CD4-positive, alpha-beta memory T cell (primary cell): ENCODE measurements at places on chromosomes 11 and 22.
A peak's percentile ranks its signal among the peaks of the same experiment; 100 is the strongest.

DNA sequence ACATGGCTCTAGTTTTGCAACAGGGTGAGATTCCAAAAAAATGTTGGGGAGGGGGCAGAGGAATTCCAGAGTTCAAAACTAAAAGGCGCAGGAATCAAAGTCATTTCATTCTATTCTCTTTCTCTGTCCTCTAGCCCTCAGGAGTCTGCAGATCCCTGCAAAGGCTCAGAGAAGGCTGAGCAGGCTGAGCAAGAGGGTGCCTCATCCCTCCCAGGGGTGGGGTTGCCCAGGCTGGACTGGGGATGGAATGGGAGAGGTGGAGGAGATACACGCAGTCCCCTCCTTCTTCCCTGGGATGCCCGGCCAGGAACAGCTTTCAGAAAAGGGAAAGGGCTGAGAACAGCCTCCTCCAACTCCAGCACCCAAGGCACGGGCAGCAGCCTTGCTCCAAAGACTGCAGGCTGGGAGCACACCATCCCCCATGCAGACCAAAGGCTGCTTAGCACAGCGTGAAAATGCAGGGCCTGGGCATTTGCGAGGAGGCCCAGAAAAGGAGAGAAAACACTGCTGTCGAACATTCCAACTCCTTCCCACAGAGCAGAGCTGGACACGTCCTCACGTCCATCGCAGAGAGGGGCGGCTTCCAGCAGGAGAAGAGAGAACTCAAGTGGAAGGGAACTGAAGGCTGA is 51.8 kb downstream of the MN1 start:
- DNase-seq = no peak
- H3K27me3 ChIP-seq = no peaks in the 10 kb centered on the region
- H3K4me3 ChIP-seq = no peak overlapping the region
- H3K36me3 ChIP-seq = no peaks in the 10 kb centered on the region
- H3K27ac ChIP-seq = no peak overlapping the region
- H3K4me1 ChIP-seq = no peaks in the 10 kb centered on the region

DNA sequence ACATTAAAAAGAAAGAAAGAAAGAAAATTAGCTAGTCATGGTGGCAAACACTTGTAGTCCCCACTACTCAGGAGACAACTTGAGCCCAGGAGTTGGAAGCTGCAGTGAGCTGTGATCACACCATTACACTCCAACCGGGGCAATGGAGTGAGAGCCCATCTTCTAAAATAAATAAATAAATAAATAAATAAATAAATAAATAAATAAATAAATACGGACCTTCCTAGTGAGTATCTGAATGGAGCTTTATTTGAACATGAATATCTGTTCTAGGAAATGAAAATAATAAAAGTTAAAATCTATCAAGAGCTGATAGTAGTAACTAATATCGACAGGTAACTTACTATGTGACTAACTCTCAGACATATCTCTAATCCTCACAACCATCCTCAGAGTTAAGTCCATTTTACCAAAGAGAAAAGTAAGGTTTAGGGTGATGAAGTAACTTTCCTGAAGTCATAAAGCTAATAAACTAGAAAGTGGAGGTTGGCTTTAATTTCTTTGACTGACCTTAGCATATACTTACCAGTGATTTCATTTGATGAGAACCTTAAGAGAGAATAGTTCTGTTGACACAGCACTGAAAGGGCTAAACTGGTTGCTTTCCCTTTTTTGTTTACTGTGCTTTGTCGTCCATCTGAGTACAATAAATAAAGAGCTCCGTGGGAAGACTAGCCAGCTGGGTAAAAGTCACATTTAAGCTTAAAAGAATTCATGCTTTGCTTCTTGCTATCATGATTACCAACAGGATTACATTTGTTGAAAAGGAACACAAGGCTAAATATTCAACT is 22.4 kb downstream of the ENTHD1 start:
- no peak for DNase-seq
- H3K4me3 ChIP-seq = no peak overlapping the region
- no peak overlapping the region for H3K27ac ChIP-seq
- no peaks in the 10 kb centered on the region for H3K4me1 ChIP-seq
- no peaks in the 10 kb centered on the region for H3K36me3 ChIP-seq

- no peak for DNase-seq
- H3K27ac ChIP-seq = peak overlapping the region; percentile 97
- H3K4me1 ChIP-seq = peaks cover 54% of the 10 kb centered on the region
- H3K4me3 ChIP-seq = peak overlapping the region; percentile 80
These were observed 1.7 kb downstream of the FCHSD2 start for GRCh38 chr11:73140213-73141030.

DNA sequence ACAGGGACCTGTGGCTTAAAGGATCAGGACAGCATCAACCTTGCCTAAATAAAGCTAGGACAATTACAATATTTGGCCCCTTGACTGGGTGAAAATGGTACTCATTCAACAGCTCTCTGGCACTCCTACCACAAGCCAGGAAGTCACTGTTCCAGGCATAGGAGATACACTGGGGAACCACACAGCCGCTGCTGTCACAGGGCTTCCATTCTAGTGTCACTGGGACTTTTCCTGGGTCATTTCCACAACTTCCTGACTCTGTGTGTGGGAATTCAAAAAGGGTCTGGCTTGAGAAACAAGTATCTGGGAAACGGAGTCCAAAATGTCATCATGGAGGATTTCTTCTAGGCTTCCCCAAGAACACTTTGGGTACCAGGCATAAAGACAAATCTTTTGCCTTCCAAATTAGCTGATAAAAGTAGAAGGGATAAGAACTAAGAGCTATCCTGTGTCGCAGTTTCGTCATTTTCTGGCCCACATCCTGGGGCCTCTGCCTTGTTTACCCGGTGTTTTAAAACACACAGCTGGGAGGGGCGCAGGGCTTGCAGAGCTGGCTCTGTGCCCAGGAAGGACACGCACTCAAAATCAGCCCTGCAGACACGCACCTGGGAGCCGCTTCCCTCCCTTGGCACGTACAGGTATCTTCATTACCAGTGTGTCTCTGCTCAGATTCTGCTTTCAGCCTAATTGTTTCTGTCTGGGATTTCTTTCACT is 38.0 kb downstream of the TMEM45B start:
- no peak overlapping the region for H3K4me3 ChIP-seq
- no peaks in the 10 kb centered on the region for H3K27me3 ChIP-seq
- peak; percentile 89 for DNase-seq
- H3K4me1 ChIP-seq = peaks cover 42% of the 10 kb centered on the region
- H3K27ac ChIP-seq = peak overlapping the region; percentile 51

- H3K27ac ChIP-seq = no peak overlapping the region
- no peak for DNase-seq
- no peaks in the 10 kb centered on the region for H3K27me3 ChIP-seq
- H3K4me3 ChIP-seq = no peak overlapping the region
These were observed 541.4 kb upstream of the CCDC90B start for GRCh38 chr11:83827520-83827919.

GRCh38 chr11:10478574-10479550 is 23.8 kb downstream of the AMPD3 start:
- no peak overlapping the region for H3K27ac ChIP-seq
- H3K27me3 ChIP-seq = no peaks in the 10 kb centered on the region
- H3K4me1 ChIP-seq = no peaks in the 10 kb centered on the region
- no peak overlapping the region for H3K4me3 ChIP-seq

GRCh38 chr11:85628771-85629341 is 463 bp downstream of the TMEM126B start:
- H3K36me3 ChIP-seq = peaks cover 6% of the 10 kb centered on the region
- peaks cover 30% of the 10 kb centered on the region for H3K4me1 ChIP-seq
- no peak for DNase-seq
- H3K4me3 ChIP-seq = peak overlapping the region; percentile 73

DNA sequence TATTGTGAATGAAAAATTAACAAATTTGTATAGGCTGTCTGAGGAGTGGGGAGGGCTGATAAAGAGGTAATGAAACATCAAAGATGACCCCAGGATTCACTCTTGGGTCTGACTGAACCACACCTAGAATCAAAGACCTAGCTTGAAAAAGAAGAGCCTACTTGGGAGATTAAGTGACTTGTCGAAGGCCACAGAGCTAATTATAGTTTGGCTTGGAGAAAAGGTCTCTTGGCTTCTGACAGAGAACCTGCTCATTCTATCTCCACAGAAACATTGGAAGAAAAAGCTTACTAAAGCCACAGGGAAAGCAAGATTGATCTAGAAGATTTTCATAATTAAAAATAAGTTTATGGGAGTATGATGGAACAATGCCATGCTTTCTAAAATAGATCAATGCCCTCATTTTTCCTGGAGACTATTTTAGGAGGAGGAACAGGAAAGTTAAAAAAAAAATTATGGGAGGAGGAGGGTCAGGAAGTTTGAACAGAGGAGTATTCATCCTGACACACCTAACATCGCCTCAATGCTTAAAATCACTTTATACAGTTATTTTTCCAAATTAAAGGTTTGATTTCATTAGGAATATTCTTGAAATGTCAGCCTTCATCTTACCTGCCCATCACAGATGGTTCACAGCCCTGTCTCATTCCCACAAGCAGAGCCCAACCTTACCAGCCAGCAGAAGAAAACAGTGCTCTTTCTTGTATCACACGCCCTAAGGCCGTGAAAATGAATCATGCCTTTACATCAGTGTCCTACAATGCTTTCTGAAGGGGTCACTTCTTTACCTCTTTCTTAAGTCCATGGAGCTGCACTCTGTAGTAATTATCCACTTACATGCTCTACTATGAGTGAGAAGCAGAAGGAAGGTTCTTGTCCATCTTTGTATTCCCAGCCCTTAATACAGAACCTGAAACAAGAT is 231.1 kb upstream of the MPPED2 start:
- no peaks in the 10 kb centered on the region for H3K27me3 ChIP-seq
- H3K36me3 ChIP-seq = no peaks in the 10 kb centered on the region
- H3K4me1 ChIP-seq = no peaks in the 10 kb centered on the region
- H3K4me3 ChIP-seq = no peak overlapping the region
- no peak for DNase-seq

DNA sequence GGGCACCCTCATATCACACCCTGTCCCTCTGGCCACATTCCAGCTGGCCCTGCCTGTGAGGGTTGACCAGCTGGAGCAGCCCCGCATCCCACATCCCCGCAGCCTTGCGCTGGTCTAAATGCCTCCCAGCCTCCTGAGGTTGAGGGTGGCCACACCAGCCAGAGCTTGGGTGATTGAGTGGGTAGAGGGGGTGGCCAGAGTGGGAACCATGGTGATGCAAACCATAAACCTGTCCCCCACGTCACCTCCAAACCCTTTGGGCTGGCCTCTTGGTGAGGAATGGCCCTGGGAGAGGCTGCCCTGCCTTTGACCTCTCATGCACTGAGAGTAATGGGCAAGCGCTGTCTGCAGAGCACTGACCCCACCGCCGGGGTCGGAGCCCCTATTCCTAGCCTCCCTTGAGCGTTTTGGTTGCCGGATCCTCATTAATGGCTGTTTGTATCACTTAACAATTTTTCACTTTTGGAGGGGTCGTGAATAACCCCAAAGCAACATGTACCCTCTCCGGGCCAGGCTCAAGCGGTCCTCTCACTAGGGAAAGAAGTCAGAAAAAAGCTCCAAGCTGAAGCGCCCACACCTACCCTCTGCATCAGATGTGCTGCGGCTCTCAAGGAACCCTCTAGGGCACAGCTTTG is 16.0 kb upstream of the KCNQ1OT1 start:
- H3K4me3 ChIP-seq = no peak overlapping the region
- H3K27me3 ChIP-seq = no peaks in the 10 kb centered on the region
- no peaks in the 10 kb centered on the region for H3K4me1 ChIP-seq

- no peaks in the 10 kb centered on the region for H3K36me3 ChIP-seq
- no peak overlapping the region for H3K4me3 ChIP-seq
- peak; percentile 54 for DNase-seq
- H3K4me1 ChIP-seq = peaks cover 26% of the 10 kb centered on the region
These were observed 35.0 kb upstream of the MPEG1 start for GRCh38 chr11:59247531-59248227.

DNA sequence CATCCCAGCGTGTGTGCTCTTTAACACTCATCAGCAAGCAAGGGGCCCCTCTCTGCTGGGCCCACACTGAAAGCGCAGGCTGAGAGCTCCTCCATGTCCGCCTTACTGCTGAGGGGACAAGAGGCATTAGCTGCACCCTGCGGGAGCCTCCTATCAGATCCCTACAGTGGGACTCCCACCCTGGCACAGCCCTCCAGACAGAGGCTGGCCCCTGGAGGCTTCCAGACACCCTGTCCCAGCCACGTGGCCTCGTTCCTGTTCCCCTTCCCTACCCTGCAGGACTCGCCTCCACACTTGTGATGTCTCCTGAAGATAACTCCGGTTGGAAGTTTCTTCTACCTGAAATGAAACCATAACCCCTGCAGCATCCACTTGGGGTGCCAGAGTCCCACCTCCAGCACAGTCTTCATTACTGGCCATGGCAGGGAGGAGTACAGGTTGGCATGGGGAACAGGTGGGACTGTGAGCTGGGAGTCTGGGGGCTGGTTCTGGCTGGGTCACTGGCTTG is 5.0 kb upstream of the SH3BP1 start:
- no peaks in the 10 kb centered on the region for H3K27me3 ChIP-seq
- DNase-seq = peak; percentile 29
- peaks cover 73% of the 10 kb centered on the region for H3K4me1 ChIP-seq
- H3K4me3 ChIP-seq = no peak overlapping the region

DNA sequence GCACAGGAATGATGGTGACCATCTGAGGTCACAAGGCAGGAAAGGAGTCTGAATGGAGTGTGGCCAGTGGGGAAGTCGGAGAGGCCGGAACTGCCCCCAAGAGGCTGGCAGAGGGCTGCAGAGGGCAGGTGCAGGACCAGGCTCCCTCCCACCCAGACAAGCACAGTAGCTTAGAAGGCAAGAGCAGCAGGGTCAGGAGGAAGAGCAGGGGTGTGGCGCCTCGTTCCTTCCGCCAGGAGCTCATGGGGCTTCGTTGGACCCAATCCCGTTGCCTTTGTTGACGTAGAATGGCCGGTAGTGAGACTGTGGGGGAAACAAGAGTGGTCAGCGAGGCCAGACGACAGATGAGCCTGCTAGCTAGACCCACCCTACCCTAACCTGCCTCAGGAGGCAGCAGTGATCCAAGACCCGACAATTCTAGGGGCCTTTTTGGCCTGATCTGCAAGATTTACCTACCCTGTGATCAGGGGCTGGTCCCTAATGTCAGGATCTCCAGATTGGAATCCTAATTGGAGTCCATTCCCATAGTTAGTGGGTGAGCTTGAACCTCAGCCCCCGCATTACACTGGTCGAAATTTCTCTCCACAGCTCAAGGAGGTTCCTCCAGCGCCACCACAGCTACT is 25.6 kb downstream of the TRIM29 start:
- H3K4me1 ChIP-seq = no peaks in the 10 kb centered on the region
- no peak overlapping the region for H3K4me3 ChIP-seq
- DNase-seq = no peak
- no peaks in the 10 kb centered on the region for H3K36me3 ChIP-seq
- H3K27me3 ChIP-seq = no peaks in the 10 kb centered on the region

GRCh38 chr11:92410526-92410925 is 185.9 kb downstream of the FAT3 start:
- no peak overlapping the region for H3K27ac ChIP-seq
- no peaks in the 10 kb centered on the region for H3K27me3 ChIP-seq
- H3K36me3 ChIP-seq = no peaks in the 10 kb centered on the region

- no peaks in the 10 kb centered on the region for H3K36me3 ChIP-seq
- H3K27me3 ChIP-seq = no peaks in the 10 kb centered on the region
These were observed 31.0 kb downstream of the PACS1 start for GRCh38 chr11:66101066-66101464.

- DNase-seq = no peak
- H3K4me1 ChIP-seq = no peaks in the 10 kb centered on the region
- no peaks in the 10 kb centered on the region for H3K36me3 ChIP-seq
- no peak overlapping the region for H3K27ac ChIP-seq
These were observed 4.0 kb downstream of the MS4A8 start for GRCh38 chr11:60703374-60703773.
